ENCODE measurements at places on chromosomes 1 and 21. TPM values are rescaled to one million over a fixed set of nuclear protein-coding genes. Genes with fewer than 3 reads are reported as not detected.

DNA sequence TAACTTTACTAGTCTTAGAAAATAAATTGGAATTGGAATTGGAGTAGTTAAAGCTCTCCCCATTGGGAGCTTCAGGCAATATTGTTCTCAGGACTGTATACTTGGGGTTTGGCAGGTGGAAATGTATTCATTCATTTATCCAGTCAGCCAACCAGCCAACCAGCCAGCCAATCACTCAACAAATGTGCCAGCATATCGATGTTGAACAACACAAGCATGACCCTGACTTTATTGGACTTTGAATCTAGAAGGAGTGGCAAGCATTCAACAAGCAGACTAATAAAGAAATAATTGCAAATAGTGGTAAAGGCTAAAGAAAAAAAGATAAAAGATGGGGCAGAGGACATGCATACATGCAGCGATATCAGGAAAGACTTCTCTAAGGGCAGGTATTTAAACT, 55.5 kb upstream of the ZC3H11B start:
- no peak for DNase-seq

GRCh38 chr1:17919525-17920439, 164.6 kb downstream of the ACTL8 start:
- peak; percentile 44 for DNase-seq

GRCh38 chr21:33212159-33212851, 17.4 kb upstream of the IFNAR2 start:
- DNase-seq = no peak

DNA sequence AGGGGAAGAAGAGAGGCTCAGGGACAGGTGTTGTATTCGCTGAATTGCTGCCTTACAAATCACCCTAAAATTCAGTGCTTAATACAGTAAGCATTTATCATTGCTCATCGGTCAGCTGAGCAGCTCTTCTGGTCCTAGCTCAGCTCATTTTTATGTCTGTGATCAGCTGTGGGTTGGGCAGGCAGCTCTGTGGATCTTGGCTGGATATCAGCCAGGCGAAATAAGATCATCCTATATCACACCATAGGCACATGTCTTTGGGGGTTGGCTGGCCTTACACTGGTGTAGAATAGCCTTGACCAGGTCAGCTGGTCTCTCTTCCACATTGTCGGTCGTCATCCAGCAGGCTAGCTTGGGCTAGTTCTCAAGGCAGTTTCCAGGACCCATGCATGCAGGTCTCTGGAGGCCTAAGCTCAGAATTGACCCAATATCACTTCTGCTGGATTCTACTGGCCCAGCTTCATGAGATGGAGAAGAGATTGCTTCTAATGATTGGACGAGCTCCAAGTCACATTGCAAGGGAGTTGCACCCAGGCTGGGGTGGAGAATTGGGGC, 448.6 kb downstream of the KIF26B start:
- DNase-seq = no peak

DNA sequence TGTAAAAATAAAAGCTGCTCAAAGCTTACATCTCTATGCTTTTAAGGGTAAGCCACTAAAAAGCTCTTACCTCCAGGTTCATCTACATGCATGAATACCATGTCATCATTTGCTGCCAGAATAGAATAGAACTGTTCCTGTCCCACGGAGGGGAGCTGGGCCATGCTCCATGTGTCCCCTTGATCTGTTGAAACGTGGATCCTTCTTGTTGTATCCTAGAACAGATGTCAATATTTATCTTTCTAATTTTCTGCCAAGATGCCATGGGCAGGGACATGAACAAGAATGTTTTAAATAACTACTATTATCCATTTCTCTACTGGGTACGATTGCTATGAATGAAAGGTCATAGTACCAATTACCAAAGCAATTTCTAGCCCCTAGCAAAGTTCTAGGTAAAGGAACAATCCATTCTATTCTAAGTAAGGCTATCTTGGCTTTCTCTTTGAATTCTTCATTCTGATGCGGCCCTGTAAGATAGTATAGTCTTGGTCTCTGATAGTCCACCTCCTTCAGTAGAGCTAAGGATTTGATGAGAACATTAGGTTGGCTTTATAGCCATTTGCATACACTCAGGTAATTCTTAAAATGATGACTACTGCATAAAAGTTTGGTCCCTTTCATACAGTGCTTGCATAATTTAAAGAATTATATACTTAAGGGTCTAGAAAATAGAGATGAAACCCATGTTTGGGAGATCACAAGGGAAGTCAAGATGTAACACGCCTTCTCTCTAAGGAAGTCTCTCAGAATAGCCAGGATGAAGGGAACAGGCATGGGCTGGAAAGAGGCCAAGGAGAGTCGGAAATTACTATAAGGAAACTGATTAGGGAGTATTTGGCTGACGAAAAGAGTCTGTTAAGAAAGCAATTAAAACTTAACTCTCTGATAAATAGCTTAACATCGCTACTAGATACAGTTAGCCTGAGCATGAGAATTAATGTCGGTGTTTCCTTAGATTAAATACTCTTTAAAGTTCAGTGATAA, 35.4 kb upstream of the MYBPHL start:
- no peak for DNase-seq

DNA sequence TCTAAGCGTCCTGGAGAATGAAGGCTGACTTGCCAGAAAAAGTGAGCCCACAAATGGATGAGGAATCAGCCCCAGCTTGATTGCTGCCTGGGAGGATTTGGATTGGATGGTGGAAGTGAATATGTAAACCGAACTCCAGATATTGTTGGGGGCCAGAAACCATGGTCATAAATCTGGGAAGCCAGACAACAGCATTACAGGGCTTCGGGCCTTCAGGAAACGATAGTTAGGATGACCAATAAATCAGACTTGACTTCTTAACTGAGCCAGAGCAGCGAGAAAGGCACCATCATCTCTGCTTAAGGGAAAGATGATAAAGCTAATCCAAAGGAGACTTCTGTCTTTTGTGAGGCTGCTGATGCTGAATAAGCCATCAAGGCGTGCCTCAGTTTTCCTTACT, 26.6 kb downstream of the FAM78B start:
- no peak for DNase-seq

DNA sequence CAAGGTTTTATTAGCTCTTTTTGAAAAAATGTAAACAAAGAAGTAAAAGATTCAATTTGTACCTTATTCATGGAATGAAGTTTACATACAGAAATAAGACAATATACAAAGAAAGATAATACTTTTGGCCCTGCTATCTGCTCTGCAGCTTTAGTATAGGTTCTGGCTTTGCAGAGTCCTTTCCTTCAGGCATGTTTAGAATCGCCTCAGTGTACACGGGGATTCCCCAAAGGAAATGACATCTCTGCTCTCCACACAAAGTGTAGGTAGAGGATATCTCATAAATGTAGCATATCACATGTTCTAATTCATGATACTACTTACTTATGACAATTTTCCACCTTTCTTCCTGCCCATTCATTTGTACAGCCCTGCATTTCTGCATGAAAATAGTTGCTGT, 222.6 kb upstream of the DPYD start:
- no peak for DNase-seq

DNA sequence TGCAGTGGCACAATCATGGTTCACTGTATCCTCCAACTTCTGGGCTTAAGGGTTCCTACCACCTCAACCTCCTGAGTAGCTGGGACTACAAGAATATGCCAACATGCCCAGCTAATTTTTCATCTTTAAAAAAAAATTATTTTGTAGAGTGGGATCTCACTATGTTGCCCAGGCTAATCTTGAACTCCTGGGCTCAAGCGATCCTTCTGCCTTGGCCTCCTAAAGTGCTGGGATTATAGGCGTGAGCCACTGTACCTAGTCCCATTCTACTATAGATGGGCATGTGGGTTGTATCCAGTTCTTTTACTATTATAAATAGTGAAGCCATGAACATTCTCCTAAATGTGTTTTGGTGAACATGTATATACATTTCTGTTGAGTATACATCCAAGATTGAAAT, 57.9 kb upstream of the PAXBP1 start:
- no peak for DNase-seq

DNA sequence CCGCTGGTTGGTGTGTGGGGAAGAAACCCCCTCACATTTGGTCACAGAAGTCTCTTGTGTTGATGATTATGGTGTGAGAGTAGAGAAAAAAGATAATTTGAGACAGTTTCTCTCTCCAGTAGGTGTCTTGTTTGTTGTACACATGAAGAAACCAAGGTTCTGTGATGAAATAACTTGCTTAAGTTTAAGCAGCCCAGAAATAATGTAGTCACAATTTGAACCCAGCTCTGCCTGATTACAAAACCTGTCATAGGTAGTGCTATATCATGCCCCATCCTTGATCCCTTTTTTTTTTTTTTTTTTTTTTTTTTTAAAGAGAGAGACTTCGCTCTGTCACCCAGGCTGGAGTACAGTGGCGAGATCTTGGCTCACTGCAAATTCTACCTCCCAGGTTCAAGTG, 4.9 kb downstream of the MFN2 start:
- DNase-seq = no peak

DNA sequence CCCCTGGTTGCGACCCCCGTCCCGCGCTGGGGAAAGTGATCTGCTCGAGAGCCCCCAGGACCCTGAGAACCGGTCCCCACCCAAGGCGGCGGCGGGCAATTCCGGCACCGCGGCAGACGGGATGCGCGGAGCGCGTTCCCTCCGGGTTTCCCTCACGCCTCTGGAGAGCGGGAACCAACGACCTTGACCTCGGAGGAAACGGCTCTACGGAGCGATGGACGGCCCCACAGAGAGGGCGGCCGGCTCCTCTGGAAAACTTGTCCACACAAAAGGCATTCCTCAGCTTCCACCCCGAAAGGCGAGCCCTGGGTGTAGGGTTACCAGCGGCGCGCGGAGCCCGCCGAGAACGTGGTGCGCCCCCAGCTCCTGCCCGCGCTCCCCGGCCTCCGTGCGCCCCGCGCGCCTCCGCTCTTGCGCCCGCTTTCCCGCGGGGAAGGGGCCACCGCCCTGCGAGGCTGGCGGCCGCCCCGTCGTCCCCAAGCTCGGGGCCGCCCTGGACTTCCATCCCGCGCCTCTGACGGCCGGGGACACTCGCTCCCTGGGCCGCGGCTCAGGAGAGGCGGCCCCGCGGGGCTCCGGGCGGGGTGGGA, 391 bp upstream of the KIAA1614 start:
- DNase-seq = no peak

Gene GLIS1
- 3.6 TPM for polyA plus RNA-seq

Gene UTS2
- not detected for polyA plus RNA-seq

Gene TDRD5
- 5.5 TPM for polyA plus RNA-seq
